Hindlimb muscle (tissue), 1 donor: ENCODE measurements at places on chromosomes 16 and 17.

- DNase-seq: no peak
Measured at GRCh38 chr16:31676731-31677130, 149.0 kb downstream of the AHSP start.

- DNase-seq: no peak
Measured at GRCh38 chr16:89575247-89576152, at the start of gene CPNE7. TSS of gene CPNE7 (plus strand) at chr16:89575758. CDS start at chr16:89575898, 140 bp downstream.

GRCh38 chr17:16999931-17000625 is 28.2 kb upstream of the TNFRSF13B start:
- no peak for DNase-seq

DNA sequence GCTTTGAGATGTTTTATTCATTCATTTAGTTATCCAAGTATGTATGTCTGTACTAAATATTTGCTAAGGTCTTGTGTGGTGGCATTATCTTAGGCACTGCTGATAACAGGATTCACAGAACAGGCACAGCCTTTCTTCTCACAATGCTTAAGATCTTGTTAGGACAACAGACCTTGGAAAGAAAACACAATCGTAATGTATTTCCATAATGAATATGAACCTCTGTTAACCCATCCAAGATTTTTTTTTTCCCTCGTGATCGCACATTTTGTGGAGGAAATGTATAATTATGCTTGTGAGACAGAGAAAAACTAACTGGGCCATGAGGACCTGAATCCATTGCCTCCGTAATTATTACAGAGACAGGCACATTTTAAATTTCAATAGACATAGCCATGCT is 121.9 kb downstream of the NPIPB5 start:
- no peak for DNase-seq

DNA sequence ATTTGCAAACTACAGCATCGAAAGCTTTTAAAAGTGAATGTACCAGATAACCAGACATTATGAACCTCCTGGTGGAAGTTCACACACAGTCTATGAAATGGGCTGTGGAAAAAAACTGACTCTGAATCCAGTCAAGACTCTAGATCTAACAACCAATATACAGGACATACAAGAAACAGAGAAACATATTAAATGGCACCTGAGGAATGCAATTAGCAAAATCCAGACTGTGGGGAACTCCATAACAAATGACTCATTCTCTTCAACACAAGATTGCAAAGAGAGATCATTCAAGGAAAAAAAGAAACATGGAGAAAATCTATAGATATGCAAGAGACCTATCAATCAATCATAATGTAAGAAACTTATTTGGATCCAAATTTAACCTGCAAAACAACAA is 119.0 kb downstream of the MYO1D start:
- no peak for DNase-seq

- DNase-seq: no peak
Measured at GRCh38 chr17:50519141-50519834, 11.0 kb downstream of the MYCBPAP start.

DNA sequence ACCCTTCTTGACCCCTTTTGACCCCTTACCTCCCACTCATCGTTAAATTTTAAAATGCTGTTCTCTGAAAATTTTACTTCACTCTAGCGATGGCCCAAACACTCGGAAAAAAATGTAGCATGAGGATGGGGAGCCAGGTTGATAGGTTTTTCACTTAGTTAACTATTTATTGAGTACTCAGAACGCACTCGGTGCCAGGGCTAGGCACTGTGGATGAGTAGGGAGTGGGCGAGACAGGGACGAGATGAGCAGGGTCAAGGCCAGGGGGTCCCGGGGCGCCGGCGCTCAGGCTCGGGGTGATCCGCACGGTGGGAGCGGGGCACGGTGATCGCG is 392 bp downstream of the ZSCAN32 start:
- DNase-seq: no peak

DNA sequence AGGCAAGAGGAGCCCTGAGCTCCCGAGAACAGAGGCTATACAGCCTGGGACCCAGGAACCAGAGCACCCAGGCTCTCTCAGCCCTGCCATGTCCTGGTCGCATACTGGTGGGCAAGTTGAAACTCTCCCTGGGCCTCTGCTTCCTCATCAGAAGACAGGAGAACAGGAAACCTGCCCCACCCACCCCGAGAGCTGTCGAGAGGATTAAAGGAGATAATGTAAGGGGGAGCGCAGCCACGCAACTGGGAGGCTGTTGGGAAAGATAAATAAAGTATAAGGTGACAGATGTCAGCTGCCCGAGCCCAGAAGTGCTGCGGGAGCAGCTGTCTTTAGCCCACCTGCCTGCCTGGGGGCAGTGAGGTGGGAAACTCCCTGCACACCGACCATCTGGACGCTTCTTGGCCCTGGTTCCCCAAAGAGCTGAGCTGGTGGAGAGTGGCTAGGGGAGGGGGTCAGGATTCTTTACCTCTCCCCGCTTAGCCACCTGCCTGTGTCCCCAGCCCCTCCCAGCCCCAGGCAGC is 6.8 kb downstream of the KIF19 start:
- no peak for DNase-seq

GRCh38 chr17:57335195-57335792 is 79.0 kb downstream of the MSI2 start:
- DNase-seq: no peak

DNA sequence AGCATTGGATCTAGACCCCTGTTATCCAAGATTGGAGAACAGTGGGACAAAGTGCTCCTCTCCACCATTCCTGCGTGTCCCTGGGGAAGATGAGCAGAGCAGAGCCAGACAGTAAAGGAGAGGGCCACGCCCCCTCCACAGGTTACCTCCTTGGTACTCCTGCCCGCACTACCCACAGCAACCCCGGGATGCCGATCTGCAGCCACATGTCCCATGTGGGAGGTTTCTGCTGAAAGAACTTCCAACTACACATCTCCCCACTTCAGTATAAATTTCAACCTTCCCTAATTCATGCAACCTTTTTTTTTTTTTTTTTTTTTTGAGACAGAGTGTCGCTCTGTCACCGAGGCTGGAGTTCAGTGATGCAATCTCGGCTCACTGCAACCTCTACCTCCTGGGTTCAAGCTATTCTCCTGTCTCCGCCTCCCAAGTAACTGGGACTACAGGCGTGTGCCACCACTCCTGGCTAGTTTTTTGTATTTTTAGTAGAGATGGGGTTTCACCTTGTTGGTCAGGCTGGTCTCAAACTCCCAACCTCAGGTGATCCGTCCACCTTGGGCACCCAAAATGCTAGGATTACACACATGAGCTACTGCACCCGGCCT is 2.3 kb downstream of the RAB37 start:
- no peak for DNase-seq

- no peak for DNase-seq
Measured at GRCh38 chr16:85781695-85782370, 17.5 kb downstream of the EMC8 start.

DNA sequence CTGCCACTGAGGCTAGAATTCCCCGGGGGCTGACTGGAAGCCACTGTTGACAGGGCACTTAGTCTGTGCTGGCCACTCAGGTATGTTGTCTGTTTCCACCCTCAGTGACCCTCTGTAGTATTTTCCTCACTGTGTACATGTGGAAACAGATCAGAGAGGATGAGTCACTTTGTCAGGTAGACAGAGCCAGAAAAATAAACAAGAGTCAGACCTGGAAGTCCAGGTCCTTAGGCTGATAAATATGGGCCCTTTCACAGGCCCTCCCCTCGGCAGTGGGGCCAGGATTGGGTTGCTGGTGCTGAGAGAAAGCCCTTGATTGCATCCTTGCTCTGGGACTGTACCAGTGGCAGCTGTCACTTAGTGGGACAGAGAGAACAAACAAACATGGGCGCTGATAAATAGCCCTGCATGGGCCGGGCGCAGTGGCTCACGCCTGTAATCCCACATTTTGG is 21.3 kb downstream of the PGS1 start:
- DNase-seq: no peak

DNA sequence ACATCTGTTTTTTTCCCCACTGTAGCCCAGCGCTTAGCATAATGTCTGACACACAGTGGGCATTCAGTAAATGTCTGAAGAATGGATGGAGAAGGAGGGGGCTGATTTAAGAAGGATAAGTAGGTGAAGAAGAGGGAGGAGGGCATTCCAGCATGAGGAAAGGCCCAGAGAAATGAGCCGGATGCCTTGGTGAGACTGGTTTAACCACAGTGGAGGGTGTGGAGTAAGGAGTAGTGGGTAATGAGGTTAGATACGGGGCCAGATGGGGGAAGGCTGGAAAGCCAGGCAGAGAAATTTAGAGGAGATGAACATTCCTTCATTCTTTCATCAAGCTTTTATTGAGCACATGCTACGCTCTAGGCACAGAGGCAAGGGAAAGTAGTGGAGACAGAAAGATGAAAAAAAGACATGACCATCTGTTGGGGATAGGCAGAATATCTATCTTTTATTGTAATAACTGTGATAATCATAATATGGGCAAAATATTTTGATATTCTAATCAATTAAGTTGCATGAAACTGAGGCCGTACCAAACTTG is 43.7 kb upstream of the NFAT5 start:
- DNase-seq: no peak

GRCh38 chr16:892536-893255 is 78.1 kb downstream of the LMF1 start:
- no peak for DNase-seq

- no peak for DNase-seq
Measured at GRCh38 chr17:56489980-56490379, 103.5 kb upstream of the NOG start.

DNA sequence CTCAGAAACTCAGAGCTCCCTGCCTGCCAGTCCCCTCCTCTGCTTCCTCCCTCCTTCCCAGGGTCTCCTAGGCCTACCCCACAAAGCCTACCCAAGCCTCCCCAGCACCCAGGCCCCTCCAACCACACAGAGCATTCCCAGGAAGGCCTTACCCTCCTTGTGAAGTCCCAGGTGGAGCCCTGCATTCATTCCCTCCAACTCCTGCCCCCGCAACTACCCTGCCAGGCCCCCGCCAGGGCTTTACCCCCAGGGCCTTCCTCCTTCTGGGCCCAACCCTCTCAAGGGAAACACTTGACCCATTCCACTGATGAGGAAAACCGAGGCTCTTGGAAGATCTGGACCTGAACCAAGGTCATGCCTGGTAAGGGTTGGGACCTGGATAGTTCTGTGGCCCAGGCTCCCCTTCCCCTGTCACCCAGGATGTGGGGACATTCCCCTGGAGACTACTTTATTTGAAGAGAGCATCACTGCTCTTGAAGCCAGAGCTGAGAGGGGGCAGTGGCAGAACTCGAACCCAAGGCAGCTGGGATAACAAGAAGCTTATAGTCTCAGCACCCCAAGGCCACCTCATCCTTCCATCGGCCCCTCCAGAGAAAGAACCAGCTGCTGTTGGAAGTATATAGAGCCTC is 12.5 kb downstream of the PLLP start:
- DNase-seq: no peak

GRCh38 chr16:28326881-28327610 is 34.7 kb downstream of the SBK1 start:
- no peak for DNase-seq

GRCh38 chr16:2856061-2856670 is 1.8 kb downstream of the PRSS22 start:
- no peak for DNase-seq

DNA sequence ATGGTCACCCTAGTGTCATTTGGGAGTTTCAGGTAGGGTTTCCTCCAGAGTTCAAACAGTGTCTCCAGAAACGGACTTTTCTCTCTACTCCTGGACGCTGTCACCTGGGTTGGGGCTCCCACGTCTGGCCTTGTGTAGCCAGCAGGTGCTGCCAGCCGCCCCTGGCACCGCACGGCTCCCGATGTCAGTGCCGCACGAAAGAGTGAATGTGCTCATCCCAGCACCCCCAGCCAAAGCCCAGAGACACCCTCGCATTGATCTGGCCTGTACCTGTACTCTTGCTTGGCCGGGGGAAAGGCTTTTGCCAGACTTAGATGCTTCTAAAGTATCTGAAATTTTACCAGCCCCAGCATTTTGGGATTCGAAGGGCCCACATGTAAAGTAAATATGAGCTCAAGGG is 351.9 kb downstream of the C16orf95 start:
- no peak for DNase-seq

GRCh38 chr16:54547052-54547451 is 260.5 kb upstream of the IRX3 start:
- no peak for DNase-seq

GRCh38 chr17:14092808-14093207 is 23.5 kb downstream of the COX10 start:
- no peak for DNase-seq

DNA sequence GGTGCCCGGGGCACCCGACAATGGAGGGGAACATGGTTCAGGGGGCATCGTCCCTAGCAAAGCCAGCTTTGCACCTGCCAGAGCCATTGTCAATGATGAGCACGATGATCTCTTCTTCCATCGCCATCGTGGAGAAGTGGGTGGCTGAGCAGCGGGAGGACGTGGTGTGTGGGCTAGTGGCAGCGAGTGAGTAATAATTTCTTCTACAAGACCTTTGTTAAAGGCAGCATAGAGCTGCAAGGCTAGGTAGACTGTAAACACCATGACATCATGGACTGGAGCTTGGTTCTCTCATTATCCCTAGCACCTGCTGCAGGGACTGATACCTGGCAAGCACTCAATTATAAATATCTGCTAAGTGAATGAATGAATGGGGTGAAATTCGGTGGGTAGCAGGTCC is 6.7 kb upstream of the HEATR3 start:
- DNase-seq: no peak

GRCh38 chr16:56606071-56606475 is 2.3 kb upstream of the MT2A start:
- DNase-seq: no peak

DNA sequence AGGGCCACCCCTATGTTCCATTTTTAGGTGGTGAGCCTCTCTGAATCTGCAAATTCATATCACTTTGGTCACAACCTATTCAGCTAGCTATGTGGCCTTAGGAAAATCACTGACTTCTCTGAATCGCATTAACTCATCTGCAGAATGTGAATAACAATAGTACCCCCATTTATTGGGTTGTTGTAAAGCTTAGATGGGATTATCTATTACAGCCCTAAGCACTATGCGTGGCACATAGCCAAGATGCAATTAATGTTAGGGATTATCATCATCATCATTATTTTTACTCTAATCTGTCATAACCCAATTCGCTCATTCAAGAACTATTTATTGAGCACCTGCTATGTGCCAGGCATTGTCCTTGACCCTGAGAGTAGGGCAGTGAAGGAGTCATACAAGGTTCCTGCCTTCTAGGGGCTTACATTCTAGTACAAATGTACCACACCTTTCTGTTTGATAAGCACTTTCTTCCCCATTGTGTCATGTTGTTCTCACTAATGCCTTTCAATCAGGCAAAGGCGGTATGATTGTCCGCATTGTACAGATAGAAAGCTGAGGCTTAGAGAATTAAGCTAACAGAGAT is 38.5 kb downstream of the CHD9 start:
- no peak for DNase-seq

- DNase-seq: no peak
Measured at GRCh38 chr16:81810894-81811538, 31.9 kb downstream of the PLCG2 start.
